ENCODE measurements at places on chromosomes 3 and 15.
A peak's percentile ranks its signal among the peaks of the same experiment; 100 is the strongest.

GRCh38 chr3:134341389-134341788 lies 32.9 kb downstream of the AMOTL2 start:
- no peak for DNase-seq

DNA sequence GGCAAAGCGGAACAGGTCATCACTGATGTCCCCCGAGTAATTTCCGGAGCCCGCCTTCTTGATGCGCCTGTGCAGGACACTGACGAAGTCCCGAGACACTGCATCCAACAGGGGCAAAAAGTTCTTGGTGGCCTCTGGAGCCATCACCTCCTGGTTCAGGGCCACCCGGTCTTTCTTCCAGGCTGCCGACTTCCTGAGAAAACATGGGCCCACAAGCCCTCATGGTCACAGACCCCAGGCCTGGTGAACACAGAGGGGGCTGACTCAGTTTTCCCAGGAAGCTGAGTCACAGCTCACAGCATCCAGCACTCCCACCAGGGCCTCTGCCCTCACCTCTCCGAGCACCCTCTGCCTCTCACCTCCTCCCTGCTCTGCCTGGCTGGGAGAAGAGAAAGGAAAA lies 22.4 kb downstream of the CYP11A1 start:
- DNase-seq, result no peak

DNA sequence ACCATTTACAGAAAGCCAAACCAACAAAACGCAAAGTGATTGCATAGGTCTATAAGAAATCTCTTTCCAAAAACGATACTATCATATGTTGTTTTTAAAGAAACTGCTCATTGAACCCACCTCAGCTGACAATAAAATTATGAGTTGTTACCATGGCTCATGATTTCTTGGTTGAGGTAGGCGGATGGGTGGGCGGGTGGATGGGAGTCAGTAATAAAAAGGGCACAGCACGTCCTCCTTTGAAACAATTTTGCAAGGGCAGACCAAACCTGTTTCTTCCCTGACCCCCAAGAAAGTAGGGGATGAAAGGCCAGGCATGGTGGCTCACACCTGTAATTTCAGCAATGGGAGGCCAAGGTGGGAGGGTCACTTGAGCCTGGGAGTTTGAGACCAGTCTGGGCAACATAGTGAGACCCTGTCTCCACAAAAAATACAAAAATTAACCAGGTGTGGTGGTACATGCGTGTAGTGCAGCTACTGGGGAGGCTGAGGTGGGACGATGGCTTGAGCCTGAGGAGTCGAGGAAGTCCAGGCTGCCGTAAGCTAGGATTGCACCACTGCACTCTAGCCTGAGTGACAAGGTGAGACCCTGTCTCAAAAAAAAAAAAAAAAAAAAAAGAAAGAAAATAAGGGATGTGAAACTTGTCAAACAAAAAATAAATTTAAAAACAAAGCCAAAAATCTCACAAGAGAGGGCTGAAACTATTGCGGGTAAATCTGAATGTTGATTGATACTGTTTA lies 2.1 kb downstream of the ABHD10 start:
- no peak for DNase-seq

GRCh38 chr15:80173022-80173759 lies 20.4 kb downstream of the FAH start:
- peak; percentile 73 for DNase-seq

DNA sequence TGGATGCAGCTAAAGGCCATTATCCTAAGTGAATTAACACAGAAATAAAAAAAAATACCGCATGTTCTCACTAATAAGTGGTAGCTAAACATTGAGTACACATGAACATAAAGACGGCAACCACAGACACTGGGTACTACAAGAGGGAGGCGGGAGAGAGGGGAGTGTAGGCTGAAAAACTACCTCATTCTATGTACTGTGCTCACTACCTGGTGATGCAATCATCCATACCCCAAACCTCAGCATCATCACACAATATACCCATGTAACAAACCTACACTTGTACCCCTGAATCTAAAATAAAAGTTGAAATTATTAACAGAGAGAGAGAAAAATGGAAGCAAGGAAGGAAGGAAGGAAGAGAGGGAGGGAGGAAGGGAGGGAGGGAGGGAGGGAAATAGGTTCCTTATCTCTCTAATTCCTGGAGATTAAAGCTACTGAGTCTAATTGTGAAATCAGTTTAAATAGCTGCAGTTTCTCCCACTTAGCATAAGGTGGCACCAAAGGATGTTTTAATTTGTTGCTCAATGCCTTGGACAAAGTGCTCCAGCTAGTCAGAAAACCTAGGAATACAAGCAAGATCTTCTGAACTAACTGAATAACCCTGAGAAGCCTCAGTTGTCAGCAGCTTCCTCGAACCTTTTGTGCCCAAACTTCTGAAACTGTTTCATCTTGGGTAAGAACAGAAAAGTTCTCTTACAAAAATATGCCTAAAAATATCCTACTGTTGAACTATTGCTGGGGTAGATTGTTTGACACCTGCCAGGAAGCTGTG lies 79.4 kb upstream of the ATP11B start:
- peak; percentile 44 for DNase-seq

DNA sequence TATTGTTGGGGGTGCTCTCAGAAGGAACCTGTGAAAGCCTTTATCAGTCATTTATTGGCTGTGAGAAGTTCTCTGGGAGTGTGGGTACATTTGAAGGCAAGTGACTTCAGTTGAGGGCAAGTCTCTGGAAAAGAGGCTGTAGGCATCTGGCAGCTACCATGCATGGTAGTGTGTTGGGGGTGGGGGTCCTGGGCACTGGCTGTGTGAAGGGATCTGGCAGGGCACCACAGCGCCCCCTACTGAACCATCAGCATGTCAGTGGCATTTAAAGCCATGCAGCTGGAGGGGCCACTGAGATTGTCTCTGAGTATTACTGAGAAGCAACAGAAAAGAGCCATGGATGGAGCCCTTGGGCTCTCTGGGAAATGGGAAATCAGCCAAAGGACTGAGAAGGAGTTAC lies 30.6 kb downstream of the CRTAP start:
- DNase-seq, result peak; percentile 25

DNA sequence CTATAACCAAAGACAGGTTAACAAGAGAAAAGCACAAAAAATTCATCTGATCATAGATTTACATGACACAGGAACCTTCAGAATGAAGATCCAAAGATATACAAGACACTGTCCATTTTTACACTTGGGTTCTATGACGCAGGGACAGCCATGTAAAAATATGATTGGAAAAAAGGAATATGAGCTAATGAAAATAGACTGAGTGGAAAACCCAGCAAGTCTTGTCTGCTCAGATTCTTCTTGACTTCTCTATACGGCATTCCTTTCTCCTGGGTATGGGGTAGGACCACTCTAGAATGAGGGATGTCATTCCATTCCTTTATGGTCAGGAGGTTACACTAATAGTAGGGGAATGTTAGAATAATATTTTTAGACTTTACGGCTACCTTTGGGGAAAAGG lies 46.9 kb downstream of the WDR49 start:
- DNase-seq, result no peak

- DNase-seq, result no peak
Measured at GRCh38 chr3:138944929-138945708, 1.8 kb downstream of the FOXL2 start.

- DNase-seq, result peak; percentile 55
Measured at GRCh38 chr15:40358471-40359353, 693 bp downstream of the DISP2 start.

Measured in activated CD4-positive, alpha-beta T cell treated with anti-CD3 and anti-CD28 coated beads, Interleukin-2, Interleukin-4, amounts not matched to agents 100 ng/mL and 50 ng/mL, durations not matched to agents 16 hours and 8 hours (primary cell).